Mucosa of descending colon (tissue), 3 donors: ENCODE measurements at places on chromosomes 2 and 18.

DNA sequence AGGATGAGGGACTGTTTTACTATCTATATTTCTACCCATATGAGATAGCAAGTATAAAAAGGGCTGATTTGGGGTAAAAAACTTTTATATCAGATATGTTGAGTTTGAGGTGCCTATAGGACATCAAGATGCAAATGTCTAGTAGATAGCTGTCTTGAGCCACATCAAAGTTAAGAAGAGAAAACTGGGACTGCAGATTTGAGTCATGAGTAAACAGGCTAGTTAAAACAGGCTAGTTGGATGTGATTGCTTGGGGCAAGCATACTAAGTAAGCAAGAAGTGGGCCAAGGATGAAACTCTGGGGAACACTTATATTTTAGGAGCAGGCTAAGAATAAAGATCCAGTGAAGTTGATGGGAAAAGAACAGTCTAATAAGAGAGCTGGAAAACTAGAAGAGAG is 2.8 kb upstream of the SCRN3 start:
- no peak for DNase-seq

DNA sequence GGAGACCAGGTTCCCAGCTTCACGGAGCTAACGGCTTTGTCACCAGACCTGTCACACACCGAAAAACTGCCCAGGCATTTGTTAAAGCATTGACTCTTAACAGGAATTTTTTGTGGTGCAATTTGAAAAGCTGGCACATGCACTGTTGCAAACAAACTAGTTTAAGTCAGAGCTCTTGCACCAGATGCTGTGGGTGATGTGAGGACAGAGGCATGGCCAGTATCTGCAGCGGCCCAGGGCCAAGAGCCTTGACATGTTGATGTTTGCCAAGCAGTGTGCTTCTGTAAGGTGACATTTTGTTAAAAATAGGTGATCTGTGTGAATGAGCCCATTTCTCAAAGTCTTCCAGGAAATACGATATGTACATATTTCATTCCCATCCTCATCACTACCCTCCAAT is 142.5 kb downstream of the MTCL1 start:
- DNase-seq: no peak

GRCh38 chr2:144632809-144633208 is 112.9 kb upstream of the ZEB2 start:
- no peak for DNase-seq

DNA sequence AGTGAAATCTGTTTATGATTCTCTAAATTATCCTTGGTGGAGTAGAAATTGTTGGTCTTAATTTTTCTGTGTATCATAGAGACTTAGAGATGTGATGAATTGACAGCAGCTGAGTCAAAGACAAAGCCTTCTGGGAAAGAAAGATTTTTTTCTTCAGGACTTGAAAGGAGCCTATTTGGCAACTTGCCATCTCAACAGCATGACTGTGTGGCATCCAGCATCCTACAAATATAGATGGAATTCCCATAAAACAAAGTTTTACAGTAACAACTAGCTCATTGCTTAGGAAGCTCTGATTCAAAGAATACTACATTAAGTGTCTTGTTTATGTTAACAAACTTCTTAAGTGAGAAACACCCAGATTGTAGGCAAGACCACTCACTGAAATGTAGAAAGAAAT is 79.2 kb upstream of the SETBP1 start:
- no peak for DNase-seq

- no peak for DNase-seq
These were observed 5.4 kb upstream of the RNF181 start for GRCh38 chr2:85589982-85590791.

GRCh38 chr2:121501031-121501430 is 29.6 kb upstream of the RNU4ATAC start:
- DNase-seq: no peak

DNA sequence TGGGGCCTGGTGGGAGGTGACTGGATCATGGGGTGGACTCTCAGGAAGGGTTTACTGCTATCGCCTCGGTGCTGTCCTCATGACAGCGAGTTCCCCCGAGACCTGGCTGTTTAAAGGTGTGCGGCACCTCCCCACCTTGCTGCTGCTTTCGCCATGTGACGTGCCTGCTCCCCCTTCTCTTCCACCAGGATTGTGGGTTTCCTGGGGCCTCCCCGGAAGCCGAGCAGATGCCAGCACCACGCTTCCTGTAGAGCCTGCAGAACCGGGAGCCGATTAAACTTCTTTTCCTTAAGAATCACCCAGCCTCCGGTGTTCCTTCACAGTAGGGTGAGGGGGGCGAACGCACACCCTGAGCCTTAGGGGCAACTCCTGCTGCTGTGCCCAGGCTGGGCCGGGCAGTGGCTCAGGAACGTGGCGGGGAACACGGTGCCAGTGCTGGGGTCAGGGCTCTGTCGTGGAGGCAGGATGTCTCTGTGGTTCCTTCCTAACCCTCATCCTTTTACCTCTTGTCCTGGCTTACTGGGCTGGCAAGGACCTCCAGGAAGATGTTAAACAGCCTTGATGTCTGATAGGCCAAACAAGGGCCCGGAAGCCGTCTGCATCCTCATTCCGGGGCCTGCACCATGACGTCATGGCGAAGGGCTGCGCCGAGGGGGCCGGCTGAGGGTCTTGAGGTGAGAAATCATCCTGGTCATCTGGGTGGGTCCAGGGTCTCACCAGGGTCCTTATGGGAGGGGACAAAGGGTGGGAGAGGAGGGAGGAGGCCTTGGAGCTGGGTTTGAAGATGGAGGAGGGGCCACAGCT is 12.7 kb downstream of the NEU4 start:
- DNase-seq: no peak

DNA sequence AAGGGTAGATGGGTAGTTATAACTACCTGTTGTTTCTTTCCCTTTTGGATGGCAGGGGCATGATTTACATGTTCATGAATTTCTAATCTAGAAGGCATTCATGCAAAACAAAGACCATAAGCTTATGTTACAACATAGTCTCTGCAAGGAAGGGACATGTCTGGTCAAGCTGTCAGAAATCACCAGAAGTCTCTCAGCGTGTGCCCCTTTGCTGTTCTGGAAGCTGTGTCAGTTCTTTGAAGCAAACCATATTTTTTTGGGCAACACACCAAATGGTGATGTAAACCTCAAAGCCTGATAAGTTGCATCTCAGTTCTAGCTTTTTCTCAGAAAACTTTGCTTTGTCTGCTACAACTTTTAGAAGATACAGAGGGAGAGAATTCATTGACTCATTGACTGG is 173.5 kb upstream of the CTAGE1 start:
- no peak for DNase-seq

- DNase-seq: no peak
These were observed 2.3 kb upstream of the SERPINB11 start for GRCh38 chr18:63700501-63700900.

- no peak for DNase-seq
These were observed 4.9 kb upstream of the COL3A1 start for GRCh38 chr2:188969236-188969635.

GRCh38 chr2:217555081-217555876 is 447.5 kb downstream of the TNS1 start:
- DNase-seq: peak; percentile 44

DNA sequence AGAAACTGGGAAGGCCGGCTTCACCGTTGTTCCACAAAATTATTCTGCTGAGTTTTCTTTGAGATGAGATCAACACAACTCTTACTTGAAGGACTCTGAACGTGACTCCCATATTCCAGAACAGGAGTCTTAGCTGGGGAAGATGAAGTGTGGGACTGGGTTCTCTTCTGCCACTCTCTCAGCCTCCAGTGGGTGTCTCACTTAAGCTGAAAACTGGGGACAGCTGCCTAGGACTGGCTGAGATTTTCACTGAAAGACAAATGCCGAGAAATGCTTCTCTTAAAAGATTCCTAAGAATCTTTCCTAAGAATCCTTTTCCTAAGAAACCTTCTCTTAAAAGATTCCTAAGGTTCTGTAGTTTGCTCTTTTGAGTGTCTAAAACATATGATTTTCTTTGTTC is 156.6 kb upstream of the LHCGR start:
- no peak for DNase-seq

GRCh38 chr18:71625556-71626090 is 918.5 kb downstream of the CBLN2 start:
- no peak for DNase-seq

- DNase-seq: no peak
These were observed 1.1 kb downstream of the TTL start for GRCh38 chr2:112483042-112483473.

DNA sequence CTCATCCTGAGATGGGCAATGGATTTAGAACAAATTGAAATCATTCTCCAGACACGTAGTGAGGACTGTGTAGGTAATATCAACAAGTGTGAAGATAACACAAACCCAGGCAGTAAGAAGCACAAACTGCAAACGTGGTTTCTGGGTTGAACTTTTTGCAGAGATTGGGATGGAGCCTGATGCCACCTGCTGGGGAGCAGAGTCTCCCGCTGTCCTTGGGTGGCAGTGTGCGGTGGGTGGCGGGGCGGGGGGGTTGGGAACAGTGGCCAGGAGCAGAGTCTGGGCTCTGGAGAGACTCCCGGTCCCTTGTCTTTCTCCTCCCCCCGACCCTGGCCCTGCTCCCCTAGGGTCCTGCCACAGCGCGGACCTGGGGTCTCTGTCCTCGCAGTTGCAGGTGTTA is 19.5 kb downstream of the TRAF3IP1 start:
- no peak for DNase-seq

DNA sequence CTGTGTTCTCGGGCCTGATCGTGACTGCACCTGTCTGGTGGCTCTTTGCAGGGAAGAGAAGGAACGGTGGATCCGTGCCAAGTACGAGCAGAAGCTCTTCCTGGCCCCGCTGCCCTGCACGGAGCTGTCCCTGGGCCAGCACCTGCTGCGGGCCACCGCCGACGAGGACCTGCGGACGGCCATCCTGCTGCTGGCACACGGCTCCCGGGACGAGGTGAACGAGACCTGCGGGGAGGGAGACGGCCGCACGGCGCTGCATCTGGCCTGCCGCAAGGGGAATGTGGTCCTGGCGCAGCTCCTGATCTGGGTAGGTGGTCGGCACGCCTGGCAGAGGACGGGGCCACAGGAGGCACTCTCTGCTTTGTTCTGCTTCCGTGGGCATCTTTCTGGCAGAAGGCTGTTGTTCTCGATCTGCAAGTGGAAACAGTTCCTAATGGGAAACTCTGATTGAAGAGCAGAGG is 48.0 kb downstream of the GBX2 start:
- DNase-seq: no peak

DNA sequence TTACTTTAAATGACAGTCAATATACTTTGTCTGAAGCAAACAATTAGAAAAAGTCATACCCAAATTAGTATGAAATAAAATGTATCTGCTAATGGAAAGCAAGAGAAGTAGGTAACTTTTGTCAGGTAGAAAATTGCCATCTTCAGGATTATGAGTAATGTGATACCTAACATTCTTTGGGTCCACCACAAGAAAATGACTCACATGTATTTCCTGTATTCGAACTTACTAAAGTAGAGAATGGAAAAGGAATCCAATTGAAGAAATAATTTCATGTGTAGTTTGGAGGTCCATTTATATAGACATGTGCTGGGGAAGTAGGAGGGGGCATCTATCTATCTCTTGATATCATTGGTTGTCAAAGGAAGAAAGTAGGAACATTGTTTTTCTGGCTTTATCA is 636.2 kb upstream of the CHAC2 start:
- DNase-seq: no peak

DNA sequence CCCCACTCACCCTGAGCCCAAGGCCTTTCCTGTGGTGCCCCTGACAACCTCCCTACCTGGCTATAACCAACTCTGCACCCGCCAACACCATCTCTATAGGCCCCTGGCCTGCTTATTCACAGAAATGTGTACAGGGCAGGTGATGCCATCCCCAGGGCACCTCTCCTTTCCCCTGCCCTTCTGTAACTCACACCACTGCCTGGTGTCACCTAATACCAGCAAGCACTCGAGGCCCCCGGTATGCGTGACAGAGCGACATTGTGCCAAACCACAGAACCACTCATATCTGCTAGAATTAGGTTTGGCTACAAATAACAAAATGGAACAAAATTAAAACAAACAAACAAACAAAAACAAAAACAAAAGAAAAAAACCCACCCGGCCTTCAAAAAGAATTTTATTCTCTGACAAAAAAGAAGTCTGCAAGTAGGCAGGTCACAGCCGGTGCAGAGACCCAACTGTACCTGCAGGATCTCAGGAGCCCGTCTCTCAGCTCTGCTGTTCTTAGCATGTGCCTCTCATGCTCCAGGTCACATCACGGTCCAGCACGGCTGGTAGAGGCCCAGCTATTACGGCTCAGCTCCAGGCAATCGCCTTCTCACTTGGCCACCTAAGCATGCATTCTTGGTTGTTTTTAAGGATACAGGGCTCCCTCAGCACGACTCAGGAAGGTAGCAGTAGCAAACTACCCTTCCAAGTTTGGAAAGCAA is 51.4 kb downstream of the FAM178B start:
- no peak for DNase-seq

DNA sequence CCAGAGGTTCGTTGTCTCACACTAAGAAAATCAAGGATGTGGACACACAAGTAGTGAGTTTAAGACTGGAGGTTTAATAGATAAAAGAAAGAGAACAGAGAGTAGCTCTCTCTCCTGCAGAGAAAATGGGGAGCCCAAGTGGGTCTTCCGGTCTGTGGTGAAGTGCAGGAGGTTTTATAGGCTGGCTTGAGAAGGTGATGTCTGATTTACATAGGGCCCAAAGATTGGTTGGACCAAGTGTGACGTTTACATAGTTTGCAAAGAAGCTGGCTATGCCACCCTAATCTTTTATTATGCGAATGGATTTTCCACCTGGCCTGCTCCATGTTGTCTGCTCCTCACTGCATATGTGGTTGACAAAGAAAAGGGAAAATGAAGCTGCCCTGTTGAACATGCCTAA is 430.4 kb upstream of the TRIB2 start:
- no peak for DNase-seq

DNA sequence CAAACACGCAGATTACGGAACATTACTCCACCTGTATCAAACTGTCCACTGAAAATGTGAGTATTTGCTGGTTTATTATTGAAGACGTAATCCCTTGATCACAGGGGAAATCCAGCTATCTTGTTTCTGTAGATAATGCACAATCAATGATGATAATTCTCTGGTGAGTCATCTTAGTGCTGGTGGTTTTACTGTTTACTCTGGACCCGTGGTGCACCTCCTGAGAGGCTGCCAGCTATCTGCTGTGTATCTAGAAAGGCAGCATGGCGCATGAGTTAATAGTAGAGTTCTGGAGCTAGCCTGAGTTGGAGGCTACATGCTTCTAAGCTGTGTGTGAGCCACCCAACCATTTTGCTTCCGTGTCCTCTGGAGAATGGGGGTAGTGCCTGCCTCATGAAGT is 6.5 kb downstream of the NCAPH start:
- DNase-seq: no peak
